ENCODE measurements at places on chromosomes 4 and X.
A peak's percentile ranks its signal among the peaks of the same experiment; 100 is the strongest.

- DNase-seq, result no peak
Measured at GRCh38 chrX:150028692-150029091, 90.4 kb upstream of the EOLA2 start.

DNA sequence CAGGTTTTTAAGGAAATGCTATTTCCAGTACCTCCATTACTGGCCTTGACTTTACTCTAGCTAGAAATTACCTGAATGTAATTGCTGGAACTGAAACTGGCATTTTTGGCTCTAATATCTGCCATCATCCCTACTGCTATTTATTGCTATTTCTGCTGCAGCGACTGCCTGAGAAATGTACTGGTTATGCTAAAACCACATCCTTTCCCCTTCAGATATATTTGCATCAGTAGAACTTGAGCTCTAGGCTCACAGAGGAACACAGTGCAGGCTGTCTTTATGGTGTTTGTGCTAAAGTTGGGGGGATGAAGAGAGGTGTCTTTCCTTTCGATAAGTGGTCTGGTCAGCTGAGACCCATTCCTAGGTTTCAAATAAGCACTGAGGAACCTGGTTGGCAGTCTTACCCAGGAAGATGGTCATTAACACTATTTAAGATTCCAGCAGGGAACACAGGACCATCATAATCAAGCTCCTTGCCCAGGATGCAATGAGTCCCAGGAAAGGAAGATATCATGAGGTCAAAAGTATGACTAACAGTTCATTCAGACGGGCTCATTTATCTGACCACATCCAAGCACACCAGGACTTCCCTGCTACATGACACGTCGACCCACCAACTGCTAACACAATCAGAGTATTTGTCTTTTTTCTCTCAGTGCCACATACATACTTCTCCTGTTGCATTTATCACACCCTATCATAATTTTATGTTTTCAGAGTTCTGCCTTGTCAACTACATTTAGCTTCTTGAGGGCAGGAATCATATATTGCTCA lies 137.4 kb downstream of the GABRA3 start:
- no peak for DNase-seq

DNA sequence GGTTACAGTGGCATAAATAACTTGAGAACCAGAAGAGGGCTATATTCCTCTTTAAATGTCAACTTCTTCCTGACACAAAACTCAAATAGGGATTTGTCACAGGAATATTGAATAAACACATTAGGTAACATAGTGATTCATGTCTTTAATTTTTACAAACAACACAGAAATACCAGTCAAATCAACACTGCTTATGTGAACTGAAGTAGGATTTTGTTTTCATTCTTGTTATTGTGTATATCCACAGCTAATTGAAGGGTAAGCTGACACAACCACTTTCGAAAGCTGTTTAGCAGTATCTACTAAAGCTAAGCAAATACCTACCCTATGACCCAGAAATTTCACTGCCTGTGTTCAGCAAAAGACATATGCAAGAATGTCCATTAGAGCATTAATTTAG lies 120.4 kb upstream of the EOLA2 start:
- DNase-seq, result no peak

- no peak for DNase-seq
Measured at GRCh38 chrX:1899841-1900240, 285.0 kb downstream of the ASMT start.

GRCh38 chr4:112386071-112386470 lies 88.9 kb downstream of the ALPK1 start:
- no peak for DNase-seq

DNA sequence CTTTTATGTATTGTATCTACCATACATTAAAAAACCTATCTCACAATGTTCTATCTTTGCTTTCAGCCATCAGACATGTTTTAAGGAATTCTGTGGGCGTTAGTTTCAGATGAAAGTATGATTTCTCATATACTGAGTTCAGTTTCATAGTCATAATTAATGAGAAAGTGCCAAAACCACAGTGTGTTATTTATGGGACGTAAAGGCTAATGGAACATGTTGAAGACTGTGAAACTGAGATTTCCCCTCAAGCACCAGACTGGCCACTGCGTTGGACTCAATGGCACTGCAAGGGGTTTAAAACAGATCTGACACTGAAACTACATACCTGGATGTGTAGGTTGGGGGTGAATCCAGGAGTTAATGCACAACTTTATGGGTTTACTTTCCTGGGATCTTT lies 32.0 kb downstream of the F8 start:
- no peak for DNase-seq

DNA sequence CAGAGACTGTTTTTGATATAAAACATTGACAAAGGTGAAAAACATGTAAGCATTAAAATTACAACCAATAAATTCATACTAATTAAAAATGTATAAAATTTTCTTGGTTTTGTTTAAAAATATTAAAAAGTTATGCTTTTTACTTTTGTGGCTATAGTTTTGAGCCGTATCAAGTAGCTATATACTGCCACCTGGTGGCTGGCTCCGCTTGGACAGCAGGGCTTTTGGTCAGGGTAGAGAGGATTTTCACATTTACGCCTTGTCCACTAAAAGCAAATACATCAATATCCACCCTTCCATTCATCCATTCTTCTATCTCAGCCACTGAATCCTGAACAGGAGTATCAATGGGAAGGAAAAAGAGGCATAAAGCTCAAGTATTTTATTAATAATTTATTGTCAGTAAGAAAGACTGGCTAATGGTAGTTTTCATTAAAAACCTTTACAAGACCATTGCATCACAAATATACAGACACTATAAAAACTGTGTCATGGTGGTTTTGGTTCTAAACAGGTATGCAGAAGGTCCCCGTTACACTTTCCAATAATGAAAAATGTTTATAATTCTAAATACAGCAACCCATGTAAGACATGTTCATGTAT lies 32.1 kb upstream of the MTNR1A start:
- DNase-seq, result peak; percentile 58

Data from fibroblast of skin of scalp (primary cell).